ENCODE measurements at places on chromosomes 3 and 15. TPM values are rescaled to one million over a fixed set of nuclear protein-coding genes. Genes with fewer than 3 reads are reported as not detected.

- DNase-seq, result no peak
Measured at GRCh38 chr3:3927965-3928364, 128.7 kb downstream of the LRRN1 start.

DNA sequence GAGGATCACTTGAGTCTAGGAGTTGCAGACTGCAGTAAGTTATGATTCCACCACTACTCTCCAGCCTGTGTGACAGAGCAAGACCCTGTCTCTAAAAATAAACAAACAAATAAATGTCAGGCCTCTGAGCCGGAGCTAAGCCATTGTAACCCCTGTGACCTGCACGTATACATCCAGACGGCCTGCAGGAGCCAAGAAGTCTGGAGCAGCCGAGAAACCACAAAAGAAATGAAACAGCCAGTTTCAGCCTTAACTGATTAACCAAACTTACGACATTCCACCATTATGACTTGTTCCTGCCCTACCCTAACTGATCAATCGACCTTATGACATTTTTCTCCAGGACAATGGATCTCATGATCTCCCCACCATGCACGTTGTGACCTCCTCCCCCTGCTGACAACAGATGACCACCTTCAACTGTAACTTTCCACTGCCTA is 32.5 kb upstream of the ZKSCAN7 start:
- DNase-seq, result no peak

DNA sequence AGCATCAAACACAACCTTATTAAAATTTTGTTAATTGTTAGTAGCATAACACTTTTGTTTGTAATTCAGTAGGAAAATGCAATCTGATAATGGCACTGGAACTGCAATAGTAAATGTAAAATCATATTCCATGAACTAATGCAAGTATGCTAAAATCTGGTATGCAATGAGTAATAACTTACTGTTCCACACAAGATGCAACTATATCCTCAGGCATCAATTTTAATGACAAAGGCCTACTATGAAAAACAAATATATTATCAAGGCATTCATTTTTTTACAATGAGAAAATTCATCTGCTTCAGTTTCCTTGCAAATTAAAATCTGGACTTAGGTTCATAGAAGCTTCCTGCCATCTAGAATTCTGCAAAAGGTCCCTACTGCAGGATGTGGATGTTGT is 1.4 kb upstream of the NSMCE3 start:
- DNase-seq, result no peak

DNA sequence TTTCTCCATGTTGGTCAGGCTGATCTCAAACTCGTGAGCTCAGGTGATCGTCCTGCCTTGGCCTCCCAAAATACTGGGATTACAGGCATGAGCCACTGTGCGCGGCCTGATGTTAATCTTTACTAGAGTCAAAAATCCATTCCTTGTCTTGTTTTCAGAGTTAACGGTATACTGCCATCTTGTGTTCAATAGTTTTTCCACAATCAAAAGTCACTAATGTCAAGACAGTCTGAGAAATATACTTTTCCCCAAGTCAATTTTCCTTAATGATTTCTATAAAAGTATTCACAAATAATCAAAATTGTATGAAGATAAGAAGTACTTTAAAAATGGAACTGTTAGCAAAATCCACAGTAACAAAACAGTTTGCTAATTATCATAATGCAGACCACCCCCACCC is 8.5 kb downstream of the CRBN start:
- no peak for DNase-seq

The GP5 gene
- 0.65 TPM for polyA plus RNA-seq

The PDZRN3 gene
- polyA plus RNA-seq, result 70.1 TPM

GRCh38 chr15:80823995-80824394 is 44.8 kb downstream of the CEMIP start:
- no peak for DNase-seq

DNA sequence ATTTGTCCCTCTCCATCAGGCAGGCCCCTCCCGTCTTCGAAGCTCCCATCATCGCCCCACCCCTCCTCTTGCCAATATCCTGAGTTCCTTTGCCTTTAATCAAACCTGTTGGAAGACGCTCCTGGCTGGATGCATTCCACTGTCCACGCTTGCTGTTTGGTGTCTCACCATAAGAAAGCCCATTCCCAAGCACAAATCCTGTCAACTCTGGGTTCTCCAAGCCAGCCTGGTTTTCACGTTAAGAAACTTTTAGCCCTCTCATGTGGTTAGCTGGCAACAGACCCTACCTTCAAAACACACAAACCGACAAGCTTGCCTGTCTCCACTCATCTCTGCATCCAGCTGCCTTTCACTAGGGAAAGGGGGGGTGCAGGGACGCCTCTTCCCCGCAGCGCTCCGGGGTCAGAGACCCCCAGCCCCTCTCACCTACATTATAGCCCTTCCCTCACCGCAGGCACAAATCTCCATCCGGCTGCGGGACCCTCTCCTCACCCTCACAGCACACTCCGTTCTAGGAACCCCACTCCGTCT is 1.1 kb downstream of the GORASP1 start:
- DNase-seq, result no peak

DNA sequence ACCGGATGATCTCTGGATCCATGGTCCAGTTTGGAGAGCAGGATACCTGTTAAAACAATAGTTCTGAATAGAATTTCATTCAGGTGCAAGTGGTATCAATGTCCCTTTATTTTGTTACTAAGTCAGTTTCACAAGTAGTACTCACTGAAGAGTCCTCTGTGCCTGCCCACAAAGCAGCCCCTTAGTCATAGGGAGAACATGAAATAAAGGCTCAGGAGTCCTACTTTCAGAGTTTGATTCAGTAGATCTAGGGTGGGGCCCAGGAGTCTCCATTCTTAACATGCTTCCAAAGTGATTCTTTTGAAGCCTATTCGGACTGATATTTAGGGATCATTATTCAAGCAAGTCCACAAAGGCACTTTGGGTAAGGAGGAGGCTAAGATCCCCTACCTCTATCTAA is 79.8 kb upstream of the ACKR4 start:
- no peak for DNase-seq

The FGF12 gene
- polyA plus RNA-seq, result 5.7 TPM

- no peak for DNase-seq
Measured at GRCh38 chr3:88595026-88595425, 445.3 kb downstream of the C3orf38 start.

The LTK gene
- polyA plus RNA-seq, result 3.1 TPM

Data from right lung (tissue), 10 donors.